Body of pancreas (tissue), 4 donors: ENCODE measurements at places on chromosomes 6 and 20. TPM values are rescaled to one million over a fixed set of nuclear protein-coding genes. Genes with fewer than 3 reads are reported as not detected.

- H3K36me3 ChIP-seq: no peaks in the 10 kb centered on the region
- peaks cover 36% of the 10 kb centered on the region for H3K4me1 ChIP-seq
- DNase-seq: no peak
- H3K27me3 ChIP-seq: peaks cover 22% of the 10 kb centered on the region
- no peak overlapping the region for H3K4me3 ChIP-seq
These were observed 1.2 kb downstream of the IRF4 start for GRCh38 chr6:392441-393390.

The ADGRB3 gene
- 1.3 TPM for total RNA-seq

DNA sequence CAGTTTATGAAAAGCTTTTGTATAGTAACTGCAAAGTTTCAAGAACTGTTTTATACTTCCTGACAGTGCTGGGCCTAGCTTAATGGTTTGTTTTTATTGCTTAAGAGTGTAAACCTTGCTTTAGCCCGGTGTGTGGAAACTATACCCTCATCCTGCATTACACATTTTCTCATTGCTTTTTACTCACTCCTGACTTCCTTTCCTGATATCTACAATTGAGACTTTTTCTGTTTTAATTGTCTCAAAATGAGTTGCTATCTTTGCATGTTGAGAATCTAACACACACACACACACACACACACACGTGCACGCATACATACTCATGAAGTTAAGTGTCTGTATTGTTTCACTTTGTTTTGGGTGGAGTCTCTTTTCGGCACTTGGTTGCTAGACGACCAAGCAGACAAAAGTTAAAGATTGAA is 16.7 kb downstream of the BMP2 start:
- peaks cover 9% of the 10 kb centered on the region for H3K4me1 ChIP-seq
- H3K36me3 ChIP-seq: no peaks in the 10 kb centered on the region
- H3K4me3 ChIP-seq: no peak overlapping the region
- DNase-seq: no peak

GRCh38 chr6:157428427-157429202 is 47.6 kb downstream of the ZDHHC14 start:
- no peak for DNase-seq
- H3K27ac ChIP-seq: peak overlapping the region; percentile 66
- peaks cover 53% of the 10 kb centered on the region for H3K4me1 ChIP-seq
- H3K27me3 ChIP-seq: no peaks in the 10 kb centered on the region

DNA sequence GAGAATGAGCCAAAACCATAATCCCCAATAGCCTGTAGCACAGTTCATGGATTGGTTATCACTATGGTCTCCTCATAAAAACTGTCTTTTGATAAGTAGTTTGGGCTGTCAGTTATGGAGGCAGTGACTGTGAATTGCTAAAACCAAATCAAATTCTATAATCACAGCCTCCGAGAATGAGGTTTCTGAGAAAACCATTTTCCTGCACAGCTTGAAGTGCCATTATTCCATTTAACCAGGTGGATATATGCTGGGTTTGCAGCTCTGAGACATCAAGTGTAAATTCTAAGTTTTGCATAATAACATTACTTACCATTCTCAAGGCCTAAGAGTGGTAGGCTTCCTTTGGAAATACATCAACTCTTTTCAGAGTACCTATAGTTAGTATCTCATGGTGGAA is 485.4 kb downstream of the FRK start:
- no peaks in the 10 kb centered on the region for H3K36me3 ChIP-seq
- H3K27me3 ChIP-seq: no peaks in the 10 kb centered on the region
- no peak for DNase-seq
- H3K27ac ChIP-seq: no peak overlapping the region

The TCF15 gene
- total RNA-seq: not detected

- no peaks in the 10 kb centered on the region for H3K36me3 ChIP-seq
- H3K4me3 ChIP-seq: no peak overlapping the region
- DNase-seq: no peak
- no peaks in the 10 kb centered on the region for H3K27me3 ChIP-seq
These were observed 15.6 kb downstream of the L3MBTL3 start for GRCh38 chr6:130033949-130034348.

The C20orf144 gene
- 0.66 TPM for total RNA-seq

DNA sequence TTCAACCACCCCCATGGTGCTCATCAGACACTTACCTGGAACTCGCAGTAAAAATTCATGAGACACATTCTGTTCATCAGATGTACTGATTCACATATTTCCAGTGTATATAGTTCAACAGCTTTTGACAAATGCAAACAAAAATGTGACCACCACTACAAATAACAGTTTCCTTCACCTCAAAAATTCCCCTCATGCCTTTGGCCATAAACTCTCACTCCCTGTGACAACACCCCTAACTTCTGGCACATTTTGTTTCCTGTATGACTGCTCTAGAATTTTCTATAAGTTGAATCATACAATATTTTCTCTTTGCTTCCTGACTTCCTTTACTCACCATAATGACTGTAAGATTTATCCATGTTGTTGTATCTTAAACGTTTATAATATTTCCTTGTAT is 63.7 kb downstream of the C6orf118 start:
- no peak for DNase-seq
- H3K27ac ChIP-seq: no peak overlapping the region
- no peaks in the 10 kb centered on the region for H3K36me3 ChIP-seq

The BMP7 gene
- total RNA-seq: 4.2 TPM

GRCh38 chr20:63463400-63464288 is 8.8 kb downstream of the KCNQ2 start:
- DNase-seq: no peak
- no peak overlapping the region for H3K27ac ChIP-seq
- H3K27me3 ChIP-seq: peaks cover 7% of the 10 kb centered on the region
- no peaks in the 10 kb centered on the region for H3K4me1 ChIP-seq
- H3K36me3 ChIP-seq: no peaks in the 10 kb centered on the region

DNA sequence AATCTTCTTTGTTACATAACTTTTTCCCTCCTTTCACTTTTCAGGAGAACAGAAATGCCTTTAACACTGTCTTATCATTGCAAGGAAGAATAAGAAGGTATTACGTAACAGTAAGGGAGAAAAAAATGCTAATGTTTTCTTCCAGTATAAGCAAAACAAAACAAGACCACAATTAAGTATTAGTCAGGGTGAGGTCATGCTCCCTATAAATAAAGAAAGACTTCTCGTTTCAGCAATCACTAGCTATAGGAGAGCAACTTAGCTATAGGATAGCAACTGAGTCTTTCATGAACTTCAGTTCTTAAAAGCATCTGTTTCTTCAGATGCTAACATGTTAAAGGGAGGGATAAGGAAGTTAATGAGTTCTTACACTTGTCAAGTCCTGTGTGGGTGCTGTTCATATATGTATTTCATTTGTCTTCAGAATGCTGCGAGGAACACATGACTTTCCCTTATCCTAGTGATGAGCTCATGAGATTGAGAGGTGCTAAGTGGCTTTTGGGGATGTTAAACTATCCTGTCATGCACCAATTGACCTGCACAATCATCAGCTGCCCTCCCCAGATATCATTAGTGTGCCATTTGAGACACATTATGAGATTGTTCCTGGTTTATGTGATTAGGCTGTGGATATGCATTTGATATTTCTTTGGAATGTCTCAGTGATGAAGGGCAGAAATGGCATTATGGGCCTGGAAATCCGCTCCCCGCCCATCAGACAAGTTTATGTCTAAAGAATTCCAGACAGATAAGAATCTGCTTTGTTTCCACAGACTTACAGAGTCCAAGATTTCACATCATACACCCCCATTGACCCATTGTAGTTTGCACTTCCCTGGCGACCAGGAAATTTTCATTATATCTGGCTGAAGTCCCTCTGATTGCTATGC is 37.5 kb downstream of the LAMA4 start:
- DNase-seq: no peak
- H3K36me3 ChIP-seq: no peaks in the 10 kb centered on the region
- no peak overlapping the region for H3K27ac ChIP-seq

- H3K4me3 ChIP-seq: no peak overlapping the region
- no peaks in the 10 kb centered on the region for H3K4me1 ChIP-seq
- no peaks in the 10 kb centered on the region for H3K36me3 ChIP-seq
- peaks cover 3% of the 10 kb centered on the region for H3K27me3 ChIP-seq
- no peak overlapping the region for H3K27ac ChIP-seq
These were observed 98.8 kb downstream of the MYLK4 start for GRCh38 chr6:2651961-2652360.

- H3K27me3 ChIP-seq: no peaks in the 10 kb centered on the region
- H3K4me3 ChIP-seq: no peak overlapping the region
- no peak for DNase-seq
- H3K4me1 ChIP-seq: no peaks in the 10 kb centered on the region
- H3K36me3 ChIP-seq: no peaks in the 10 kb centered on the region
These were observed 98.1 kb downstream of the ZNF217 start for GRCh38 chr20:53495398-53496092.
